Endodermal cell (in vitro differentiated cells): ENCODE measurements at places on chromosomes 2 and 18. TPM values are rescaled to one million over a fixed set of nuclear protein-coding genes. Genes with fewer than 3 reads are reported as not detected.
A peak's percentile ranks its signal among the peaks of the same experiment; 100 is the strongest.

GRCh38 chr2:164015328-164016123 lies 279.7 kb upstream of the FIGN start:
- peak overlapping the region; percentile 99 for H3K27ac ChIP-seq
- no peaks in the 10 kb centered on the region for H3K4me1 ChIP-seq
- no peaks in the 10 kb centered on the region for H3K36me3 ChIP-seq
- no peak overlapping the region for H3K4me3 ChIP-seq

DNA sequence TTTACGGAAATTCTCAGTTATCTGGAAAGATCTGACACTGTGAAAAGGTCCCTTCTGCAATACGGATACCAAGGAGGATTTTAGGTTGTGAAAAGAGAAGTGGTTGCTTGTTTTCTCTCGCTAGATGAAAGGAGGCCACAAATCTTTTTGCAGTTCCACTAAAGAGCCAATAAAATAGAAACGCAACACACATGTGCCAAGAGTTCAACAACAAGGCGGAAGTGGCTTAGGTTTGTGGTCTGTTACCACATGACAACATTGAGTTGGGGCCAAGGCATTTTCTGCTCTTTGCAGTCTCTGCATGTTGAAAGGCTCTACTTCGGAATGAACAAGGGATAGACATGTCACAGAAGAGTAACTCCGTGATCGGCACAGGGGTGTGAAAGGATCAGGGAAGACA lies 115.7 kb upstream of the OSR1 start:
- no peak overlapping the region for H3K27ac ChIP-seq
- H3K27me3 ChIP-seq, result no peaks in the 10 kb centered on the region
- H3K36me3 ChIP-seq, result no peaks in the 10 kb centered on the region
- H3K4me1 ChIP-seq, result no peaks in the 10 kb centered on the region
- H3K4me3 ChIP-seq, result no peak overlapping the region
- DNase-seq, result no peak

DNA sequence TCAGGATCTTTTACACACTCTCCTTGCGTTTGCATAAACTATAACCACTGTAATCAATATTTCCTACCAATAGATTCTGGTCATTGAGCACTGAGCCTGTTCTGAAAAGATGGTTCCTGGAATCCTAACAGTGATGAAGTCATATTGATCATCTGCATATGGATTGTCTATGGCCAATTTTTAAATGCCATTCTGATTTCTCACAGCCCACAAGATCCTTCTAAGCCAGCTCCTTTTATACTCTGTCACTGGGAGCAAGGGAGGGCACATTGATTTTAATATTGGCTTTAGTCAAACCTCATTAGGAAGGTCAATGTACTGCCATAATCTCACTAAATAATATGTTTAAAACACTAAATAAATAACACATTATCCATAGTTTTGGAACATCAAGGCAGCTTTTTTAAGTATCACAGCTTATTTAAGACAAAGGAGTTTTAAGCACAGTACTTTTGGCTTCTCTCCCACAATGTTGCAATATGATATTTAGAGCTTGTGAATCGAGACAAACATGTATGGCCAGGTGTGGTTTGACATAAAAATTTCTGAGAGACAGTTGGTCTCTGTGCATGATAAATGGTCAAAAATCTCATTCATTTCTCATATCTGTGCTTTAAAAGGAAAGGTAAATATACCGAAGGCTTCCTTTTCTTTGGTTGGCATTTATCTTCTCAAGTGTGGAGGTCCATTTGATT lies 267.3 kb downstream of the MTX2 start:
- no peaks in the 10 kb centered on the region for H3K27me3 ChIP-seq
- no peak overlapping the region for H3K27ac ChIP-seq
- no peaks in the 10 kb centered on the region for H3K36me3 ChIP-seq
- no peak for DNase-seq

DNA sequence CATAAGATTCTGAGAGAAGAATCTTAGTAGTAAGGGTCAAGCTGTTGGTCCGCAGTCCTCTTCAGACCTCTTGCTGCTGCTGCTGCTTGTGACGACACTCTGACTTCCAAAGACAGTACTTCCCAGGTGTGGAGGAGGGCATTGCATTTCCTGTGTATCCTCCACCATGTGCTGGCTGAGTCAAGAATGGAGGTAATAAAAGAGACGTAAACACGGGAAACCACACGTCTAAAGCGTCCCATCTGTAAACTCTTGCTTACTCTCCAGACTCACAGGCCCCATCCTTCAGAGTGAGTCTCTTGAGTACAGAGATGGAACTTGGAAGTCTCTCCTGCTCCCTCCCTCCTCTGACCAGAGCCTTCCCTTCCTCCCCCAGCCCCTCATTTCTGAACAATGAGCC lies 25.6 kb downstream of the KLHL29 start:
- no peak for DNase-seq
- H3K4me1 ChIP-seq, result no peaks in the 10 kb centered on the region
- H3K27ac ChIP-seq, result no peak overlapping the region

DNA sequence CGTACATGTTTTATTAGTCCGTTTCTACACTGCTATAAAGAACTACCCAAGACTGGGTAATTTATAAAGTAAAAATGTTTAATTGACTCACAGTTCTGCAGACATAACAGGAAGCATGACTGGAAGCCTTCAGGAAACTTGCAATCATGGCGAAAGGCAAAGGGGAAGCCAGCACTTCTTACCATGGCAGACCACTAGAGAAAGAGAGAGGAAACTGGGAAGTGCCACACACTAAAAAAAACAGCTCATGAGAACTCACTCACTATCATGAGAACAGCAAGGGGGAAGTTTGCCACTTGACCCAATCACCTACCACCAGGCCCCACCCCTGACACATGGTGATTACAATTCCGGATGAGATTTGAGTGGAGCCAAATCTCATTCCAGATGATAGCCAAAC lies 466.2 kb downstream of the IRS1 start:
- no peaks in the 10 kb centered on the region for H3K36me3 ChIP-seq
- DNase-seq, result no peak
- H3K4me1 ChIP-seq, result peaks cover 4% of the 10 kb centered on the region
- no peak overlapping the region for H3K4me3 ChIP-seq

DNA sequence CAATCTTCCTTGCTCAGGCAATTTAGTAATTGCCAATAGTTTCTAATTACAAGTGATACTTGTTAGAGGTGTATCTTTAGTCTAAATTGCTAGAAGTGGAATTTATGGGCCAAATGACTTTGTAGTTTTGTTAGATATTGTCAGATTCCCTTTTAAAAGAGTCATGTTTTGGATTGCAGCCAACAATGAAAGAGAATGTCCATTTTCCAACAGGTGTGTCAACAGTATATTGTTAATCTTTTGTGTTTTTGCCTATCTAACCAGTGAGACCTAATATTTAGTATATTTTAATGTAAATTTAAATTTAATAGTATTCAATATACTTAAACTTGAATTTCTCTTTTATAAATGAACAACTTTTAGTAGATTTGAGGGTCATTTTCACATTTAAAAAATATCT lies 259.4 kb upstream of the ETAA1 start:
- no peaks in the 10 kb centered on the region for H3K36me3 ChIP-seq
- no peak for DNase-seq
- H3K27me3 ChIP-seq, result no peaks in the 10 kb centered on the region
- no peak overlapping the region for H3K4me3 ChIP-seq
- no peak overlapping the region for H3K27ac ChIP-seq

The FRZB gene
- 52.1 and 54.8 TPM in 2 replicates for total RNA-seq

The C2orf92 gene
- 12.5 to 24.0 TPM (median 17.0 TPM) in 3 replicates for total RNA-seq
